ENCODE measurements at places on chromosomes 4 and X.

- no peak for DNase-seq
These were observed 237.0 kb downstream of the MGST2 start for GRCh38 chr4:139902321-139903320.

- DNase-seq, result no peak
These were observed 32.9 kb downstream of the LUZP4 start for GRCh38 chrX:115322375-115322774.

GRCh38 chr4:13977746-13978145 is 350.2 kb upstream of the BOD1L1 start:
- no peak for DNase-seq

DNA sequence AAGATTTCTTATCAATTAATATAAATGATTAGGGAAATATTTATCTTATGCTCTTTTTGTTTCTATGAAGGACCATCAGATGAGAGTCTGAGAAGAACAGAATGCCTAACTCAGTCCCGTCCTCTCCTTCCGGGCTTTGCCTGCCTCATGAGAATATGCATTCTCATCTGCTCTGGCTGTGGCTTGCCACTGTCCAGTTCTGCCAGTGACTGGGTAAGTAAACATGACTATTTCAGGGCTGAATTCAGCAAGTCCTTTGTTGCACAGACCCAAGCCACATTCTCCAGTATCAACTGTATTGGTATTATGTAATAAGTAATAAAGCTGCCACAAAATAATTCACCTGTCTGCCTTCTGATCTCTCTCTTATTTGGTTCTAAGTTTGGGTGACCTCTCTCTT is 110.7 kb downstream of the WDFY3 start:
- peak; percentile 63 for DNase-seq

GRCh38 chr4:177632481-177632880 is 190.2 kb upstream of the AGA start:
- no peak for DNase-seq

GRCh38 chr4:37389967-37390580 is 145.5 kb downstream of the NWD2 start:
- peak; percentile 38 for DNase-seq

GRCh38 chr4:88771883-88772450 is 74.3 kb upstream of the NAP1L5 start:
- DNase-seq, result no peak

GRCh38 chrX:114087543-114087942 is 496.3 kb upstream of the HTR2C start:
- DNase-seq, result no peak

DNA sequence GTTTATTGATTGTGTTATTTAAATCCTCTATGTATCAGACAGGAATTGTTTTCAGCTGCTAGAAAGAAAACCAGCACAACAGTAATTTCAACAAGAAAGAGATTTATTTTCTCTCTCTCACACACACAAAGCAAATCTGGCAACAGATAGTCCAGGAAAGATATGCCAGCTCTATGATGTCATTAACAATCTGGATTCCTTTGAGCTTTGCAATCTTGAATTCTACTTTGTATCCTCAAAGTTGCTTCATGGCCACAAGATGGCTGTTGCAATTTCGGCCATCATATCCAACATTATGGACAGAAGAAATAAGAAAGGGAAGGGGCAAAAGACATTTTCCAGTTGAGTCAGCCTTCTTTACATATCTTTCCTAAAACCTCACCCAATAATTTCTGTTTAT is 19.8 kb upstream of the FMR1 start:
- DNase-seq, result no peak

Data from cerebellar cortex (tissue), 1 donor.